ENCODE measurements at places on chromosomes 4 and X.

GRCh38 chrX:68090266-68090665 is 343.0 kb downstream of the OPHN1 start:
- no peak for DNase-seq

DNA sequence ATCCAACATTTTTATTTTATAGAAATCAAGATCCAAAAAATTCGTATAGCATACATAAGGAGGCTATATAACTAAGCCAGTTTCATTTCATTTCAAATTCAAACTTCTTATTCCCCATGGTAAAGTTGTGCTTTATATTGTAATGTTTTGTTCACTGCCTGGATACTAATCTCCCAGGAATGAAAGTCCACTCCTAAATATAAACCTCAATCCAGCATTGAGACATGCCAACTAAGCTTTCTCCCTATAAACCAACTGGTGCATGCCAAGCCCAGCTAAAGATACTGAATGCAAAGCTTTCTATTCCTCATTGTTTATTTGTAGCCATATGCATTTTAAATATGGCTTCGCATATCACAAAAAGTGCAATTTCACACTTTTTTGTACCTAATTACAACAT is 63.8 kb upstream of the INPP4B start:
- no peak for DNase-seq

DNA sequence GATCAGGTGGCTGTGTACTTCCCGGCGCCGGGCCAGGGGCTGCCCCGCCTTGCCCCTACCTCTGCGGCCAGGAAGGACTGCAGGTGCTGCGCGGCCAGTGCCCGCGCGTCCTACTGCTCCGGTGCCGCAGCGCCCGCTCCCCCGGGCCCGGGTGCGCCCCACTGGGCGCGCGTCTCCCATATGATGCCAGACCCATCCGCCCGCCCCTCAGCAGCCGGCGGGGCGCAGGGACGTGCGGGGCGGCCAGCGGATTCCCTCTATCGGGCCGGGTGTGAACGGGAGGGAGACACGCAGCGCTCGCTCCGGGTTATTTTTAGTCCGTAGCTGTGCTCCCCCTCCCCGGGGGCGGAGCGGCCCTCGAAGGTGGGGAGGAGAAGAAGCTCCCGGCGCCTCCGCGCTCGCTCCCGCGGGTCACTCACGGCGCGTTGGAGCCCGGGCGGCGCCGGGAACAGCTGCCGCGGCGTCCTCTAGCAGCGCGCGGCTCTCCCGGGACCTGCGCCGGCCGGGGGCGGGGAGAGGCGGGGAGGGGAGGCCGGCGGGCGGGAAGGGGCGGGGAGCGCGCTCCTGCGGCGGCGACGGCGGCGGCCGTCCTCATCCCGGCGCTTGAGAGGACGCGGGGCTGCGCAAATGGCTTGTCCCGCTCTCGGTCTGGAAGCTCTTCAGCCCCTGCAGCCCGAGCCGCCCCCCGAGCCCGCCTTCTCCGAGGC is 103.6 kb downstream of the UCHL1 start:
- no peak for DNase-seq

GRCh38 chrX:26411045-26411444 is 195.1 kb downstream of the MAGEB5 start:
- DNase-seq: no peak

GRCh38 chrX:357693-358471 is 28.8 kb downstream of the PPP2R3B start:
- no peak for DNase-seq

Data from stimulated activated CD8-positive, alpha-beta memory T cell treated with anti-CD3 and anti-CD28 coated beads, Interleukin-7, amount 100 ng/mL, for 24 hours (primary cell).